ENCODE measurements at places on chromosomes 7 and 10.

DNA sequence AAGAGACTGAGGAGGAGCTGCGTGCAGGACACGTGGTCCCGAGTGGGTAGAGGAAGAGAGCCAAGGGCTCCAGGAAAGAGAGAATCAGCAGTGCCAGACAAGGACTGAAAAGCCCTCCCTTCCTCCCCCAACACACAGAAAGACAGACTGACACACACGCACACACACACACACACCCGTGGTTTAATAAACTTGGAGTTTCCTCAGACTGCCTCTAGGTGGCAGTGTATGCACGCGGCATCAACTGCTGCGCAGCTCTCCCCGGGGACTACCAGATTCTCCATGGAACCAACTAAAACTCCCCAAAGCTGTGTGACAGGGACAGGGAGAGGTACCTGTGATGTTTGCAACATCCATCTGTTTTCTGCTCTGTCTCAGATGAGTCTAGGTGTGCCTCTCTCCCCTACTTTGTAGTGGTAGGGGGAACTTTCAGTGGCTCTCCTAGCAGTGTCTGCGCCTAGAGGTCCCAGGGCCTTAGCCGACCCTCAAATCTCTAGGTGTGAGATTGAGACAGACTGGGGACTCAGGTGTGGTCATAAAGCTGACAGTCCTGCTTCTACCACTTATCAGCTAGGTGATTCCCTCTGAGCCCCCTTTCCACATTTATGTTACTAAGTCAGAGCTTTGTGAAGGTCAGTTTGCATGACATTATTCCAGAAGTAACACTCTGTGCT is 9.3 kb upstream of the TSPAN14 start:
- peak; percentile 84 for DNase-seq

DNA sequence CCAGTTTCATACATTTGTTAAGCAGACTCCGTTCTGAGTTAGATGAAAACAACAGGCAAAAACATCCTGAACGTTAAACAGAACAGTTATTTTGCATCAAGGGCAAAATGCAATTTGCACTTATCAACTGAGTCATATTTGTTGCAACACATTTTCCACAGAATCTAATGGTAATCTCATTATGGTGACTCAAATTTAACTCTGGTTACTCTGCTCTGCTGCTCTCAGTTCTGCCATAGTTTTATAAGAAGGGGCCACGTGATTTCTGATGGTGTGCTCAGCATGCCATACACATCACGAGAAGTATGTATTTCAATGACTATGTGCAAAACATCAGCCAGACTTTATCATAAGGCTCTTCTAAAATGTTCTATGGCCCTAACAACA is 148.8 kb downstream of the CHCHD3 start:
- peak; percentile 68 for DNase-seq

DNA sequence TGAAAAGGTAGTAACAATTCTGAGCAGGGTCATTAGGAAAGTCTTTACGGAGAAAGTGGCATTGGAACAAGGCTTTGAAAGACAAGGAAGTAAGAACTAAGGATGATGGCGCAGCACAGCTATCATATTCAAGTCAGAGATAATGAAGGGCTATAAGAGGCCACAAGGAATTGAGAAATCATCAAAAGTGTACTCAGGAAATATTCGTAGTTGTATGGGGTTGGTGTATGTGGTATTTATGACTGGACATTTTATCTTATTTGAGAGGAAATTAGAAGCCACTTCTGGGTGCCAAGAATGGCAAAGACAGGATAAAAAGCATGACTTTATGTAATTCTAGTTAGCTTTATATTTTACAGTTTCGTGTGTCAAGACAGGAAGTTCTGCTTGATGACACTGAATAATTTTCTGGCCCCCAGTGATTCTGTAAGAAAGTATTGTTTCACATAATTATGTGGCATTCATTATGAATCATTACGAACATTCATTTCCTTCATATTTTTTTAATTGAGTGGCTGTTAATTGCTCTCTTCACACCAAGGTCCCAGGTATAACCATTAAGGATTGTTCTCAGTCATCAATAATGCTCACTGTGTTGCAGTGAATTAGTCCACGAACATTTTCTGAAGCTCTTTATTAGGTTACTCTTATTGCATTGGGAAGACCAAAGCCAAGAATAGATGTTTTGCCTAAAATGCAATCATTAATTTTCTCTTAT is 244.3 kb downstream of the PHF14 start:
- no peak for DNase-seq

GRCh38 chr10:106900016-106900652 is 264.4 kb downstream of the SORCS1 start:
- DNase-seq = no peak

DNA sequence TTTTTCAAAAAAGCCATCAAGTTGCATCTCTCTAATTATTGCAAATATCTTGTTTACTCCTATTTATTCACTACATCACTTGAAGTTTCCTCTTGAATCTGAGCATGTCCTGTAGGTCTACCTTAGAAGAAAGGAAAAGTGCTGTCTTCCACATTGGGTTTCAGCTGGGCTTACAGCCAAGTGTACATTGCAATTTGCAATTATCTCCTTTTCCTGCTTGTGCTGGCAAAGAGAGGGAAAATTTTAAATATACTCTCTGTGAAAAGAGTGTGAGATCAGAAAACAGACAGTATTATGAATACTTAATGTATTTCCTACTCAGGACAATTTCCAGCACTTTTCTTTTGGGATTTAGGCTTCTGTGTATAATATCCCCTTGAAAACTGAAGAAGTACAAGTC is 839.7 kb downstream of the CNTNAP2 start:
- peak; percentile 3 for DNase-seq

DNA sequence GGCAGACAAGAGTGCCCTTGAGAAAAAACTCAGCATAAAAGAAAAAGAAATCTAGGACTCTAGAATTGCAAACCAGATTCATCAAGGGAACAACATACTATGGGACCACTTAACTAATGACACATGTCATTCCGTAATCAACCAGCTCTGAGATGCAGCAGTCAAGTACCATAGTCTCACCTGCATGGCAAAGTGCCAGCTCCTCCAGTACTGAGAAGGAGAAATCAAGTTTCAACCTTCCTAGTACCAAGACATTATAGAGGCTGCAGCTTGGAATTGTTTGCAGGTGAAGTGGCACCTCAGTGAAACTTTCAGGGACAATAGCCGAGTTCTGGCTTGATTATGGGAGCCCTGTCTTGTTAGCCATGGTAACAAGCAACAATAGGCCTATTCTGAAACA is 11.5 kb downstream of the STEAP1 start:
- DNase-seq = no peak

DNA sequence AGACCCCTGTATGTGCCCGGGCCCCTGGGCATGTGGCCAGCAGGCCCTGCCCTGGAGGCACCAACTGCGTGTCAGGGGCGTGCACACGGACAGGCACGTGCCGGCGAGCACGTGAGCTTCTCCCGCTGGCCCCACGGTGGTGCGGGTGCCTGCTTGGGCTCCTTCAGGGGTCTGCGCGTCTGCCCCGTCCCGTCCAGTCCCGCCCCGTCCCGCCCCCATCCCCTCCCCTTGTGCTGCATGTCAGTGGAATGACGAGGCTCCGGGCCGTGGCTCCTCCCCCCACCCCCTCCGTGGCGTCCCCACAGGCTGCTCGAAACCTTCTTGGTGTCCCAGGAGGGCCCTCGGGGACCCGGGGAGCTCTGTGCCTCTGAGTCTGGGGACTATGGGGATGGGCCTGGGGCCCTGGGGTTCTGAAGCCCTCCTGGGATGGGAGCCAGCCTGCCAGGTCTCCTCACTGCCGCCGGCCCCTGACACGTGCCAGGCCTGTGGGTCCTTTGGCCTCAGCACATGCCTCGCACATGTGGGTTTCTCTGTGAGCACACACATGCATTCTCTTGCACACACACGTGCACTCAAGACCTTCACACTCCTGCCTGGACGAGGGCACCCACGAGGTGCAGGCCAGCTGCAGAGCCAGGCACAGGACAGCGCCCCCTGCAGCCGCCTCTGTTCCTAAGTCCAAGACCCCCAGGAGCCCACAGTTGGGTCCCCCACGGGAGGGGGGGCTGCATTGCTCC is 27.5 kb upstream of the AMZ1 start:
- DNase-seq = no peak

DNA sequence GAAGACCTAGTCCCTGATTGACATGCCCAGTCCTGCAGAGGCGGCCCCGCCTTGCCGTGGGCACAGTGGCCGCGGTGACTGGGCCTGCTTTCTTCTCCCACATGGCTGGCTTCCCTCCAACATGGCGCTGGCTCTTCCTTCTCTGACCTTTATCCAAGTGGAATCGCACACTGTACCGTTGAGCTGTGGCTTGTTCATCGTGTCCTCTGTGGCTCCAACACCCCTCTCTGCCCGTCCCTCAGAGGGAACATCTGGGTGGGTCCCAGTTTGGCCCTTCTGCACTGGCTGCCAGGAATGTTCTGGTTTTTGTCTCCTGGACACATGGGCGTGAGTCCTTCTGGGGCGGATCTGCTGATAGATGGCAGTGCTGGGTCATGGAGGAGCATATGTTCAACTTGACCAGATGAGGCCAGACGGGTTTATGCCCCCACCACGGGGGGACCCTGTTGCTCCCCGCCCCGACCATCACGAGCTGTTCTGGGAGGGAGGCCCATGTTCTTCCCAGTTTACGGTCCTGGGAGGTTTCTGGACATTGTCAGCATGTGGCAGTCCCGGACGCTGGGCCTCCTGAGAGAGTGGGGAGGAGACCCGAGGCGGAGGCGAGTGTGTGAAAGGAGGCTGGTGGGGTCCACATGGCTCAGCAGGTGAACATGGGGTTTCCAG is 63.5 kb downstream of the LHPP start:
- no peak for DNase-seq

DNA sequence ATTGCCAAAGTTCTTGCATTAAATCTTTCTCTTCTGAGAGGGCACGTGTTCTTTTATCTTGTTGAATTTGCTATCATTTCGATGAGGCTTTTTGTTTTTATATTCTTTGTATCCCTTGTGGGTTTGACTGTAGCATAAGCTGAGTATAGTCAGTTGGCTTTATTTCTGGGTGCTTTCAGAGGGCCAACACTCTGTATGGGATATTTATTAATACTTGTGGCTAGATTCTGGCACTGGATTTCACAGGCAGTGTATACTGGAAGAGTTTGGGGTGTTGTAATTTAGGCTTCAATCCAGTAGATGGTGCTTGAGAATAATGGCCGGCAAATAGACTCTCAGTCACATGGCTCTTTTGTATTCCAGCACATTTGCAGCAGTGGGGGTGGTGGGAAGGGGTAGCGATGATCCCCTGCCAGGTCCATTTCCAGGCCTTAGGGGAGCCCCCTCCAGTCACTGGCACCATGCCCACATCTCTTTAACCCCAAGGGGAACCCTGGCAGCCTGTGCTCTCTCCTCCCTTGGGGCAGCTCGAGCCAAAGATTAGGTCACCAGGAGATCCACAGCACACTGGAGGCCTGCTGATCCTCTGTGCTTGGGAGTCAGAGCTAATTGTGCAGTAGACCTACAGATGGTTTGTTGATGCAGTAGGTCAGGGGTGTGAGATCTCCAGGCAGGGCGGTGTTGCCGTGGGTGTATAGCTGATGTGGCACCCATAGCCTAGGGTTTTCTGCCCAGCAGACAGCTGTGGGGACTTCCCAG is 81.8 kb downstream of the PTPN20 start:
- peak; percentile 57 for DNase-seq

DNA sequence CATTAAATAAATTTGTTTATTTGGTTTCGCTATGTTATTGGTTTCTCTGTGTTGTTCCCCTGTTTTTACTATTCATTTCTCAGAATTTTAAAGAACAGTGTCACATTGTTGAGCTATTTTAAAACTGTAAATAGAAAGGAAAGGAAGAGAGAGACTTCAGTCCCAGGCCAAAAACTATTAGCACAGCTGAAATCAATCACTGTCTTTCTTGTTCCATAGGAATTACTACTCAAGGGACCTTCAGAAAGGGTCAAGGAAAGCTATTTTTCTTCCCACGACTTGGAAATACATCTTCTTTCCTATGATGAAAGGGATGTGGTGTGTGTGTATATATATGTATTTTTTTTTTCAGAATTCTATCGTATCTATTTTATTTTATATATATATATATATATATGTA is 29.0 kb upstream of the GNAT3 start:
- no peak for DNase-seq

- DNase-seq = no peak
Observed at GRCh38 chr10:48444861-48445841, 138.7 kb downstream of the MAPK8 start.

DNA sequence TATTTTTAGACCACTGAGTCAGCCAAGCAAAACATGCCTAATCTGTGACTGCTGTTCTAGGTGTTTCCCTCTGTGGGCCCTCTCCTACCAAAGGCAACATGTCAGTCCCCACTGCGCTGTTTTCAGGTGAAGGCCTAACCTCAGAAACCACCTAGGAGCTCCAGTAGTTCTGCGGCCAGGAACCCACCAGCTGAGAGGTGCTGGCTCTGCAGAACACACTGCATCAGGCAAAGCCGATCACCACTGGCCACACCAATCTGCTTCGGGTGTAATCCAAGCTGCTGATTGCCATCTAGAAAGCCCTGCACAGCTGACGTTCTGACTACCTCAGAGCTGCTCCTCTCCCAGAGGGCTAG is 14.9 kb downstream of the CAMK2G start:
- no peak for DNase-seq

- DNase-seq = peak; percentile 36
Observed at GRCh38 chr7:116242759-116243158, 32.4 kb downstream of the TES start.

DNA sequence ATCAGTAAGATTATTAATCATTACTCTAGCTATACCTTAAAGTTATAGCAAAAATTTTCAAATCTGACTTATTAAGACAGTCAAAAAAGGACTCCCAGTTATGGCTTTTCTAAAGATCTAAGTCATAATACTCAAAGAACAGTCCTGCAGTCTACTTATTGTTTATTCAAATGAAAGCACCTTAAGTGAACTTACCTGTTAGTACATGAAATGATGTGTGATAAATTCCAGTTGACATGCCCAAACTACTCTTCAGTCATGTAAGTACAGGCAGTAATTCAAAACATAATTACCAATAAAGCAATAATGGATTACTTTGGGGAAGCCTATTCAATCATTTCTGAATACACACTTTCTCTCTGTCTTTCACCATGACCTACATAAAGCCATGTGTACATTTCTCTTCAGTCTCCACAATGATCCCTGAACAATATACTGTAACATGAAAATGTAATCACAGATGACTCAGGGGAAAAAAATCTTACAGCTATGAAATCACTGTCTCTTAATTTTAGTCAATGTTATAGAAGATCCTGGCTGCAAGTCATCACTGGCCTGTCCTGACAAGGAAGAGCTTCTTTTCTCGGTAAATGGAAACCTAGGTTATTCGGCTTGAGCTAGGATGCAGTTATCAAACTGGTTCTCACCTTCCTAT is 420.7 kb upstream of the LRRTM3 start:
- peak; percentile 30 for DNase-seq

GRCh38 chr10:15137636-15138035 is 30.9 kb downstream of the NMT2 start:
- peak; percentile 60 for DNase-seq

GRCh38 chr7:69687739-69688433 is 89.6 kb downstream of the AUTS2 start:
- DNase-seq = no peak

GRCh38 chr10:128522551-128523308 is 396.5 kb upstream of the MKI67 start:
- DNase-seq = no peak

GRCh38 chr7:100682228-100682741 is 8.7 kb downstream of the GNB2 start:
- DNase-seq = no peak

GRCh38 chr7:102888561-102889233 is 24.1 kb upstream of the LRRC17 start:
- peak; percentile 47 for DNase-seq

GRCh38 chr7:46486256-46487206 is 565.5 kb upstream of the IGFBP3 start:
- DNase-seq = peak; percentile 72

- DNase-seq = no peak
Observed at GRCh38 chr7:30493228-30493627, 11.4 kb downstream of the GGCT start.
